Stimulated activated CD4-positive, alpha-beta T cell treated with anti-CD3 and anti-CD28 coated beads, Interleukin-1b, Interleukin-23, amount 100 ng/mL, for 1 hour (primary cell): ENCODE measurements at places on chromosomes 7 and 10.

DNA sequence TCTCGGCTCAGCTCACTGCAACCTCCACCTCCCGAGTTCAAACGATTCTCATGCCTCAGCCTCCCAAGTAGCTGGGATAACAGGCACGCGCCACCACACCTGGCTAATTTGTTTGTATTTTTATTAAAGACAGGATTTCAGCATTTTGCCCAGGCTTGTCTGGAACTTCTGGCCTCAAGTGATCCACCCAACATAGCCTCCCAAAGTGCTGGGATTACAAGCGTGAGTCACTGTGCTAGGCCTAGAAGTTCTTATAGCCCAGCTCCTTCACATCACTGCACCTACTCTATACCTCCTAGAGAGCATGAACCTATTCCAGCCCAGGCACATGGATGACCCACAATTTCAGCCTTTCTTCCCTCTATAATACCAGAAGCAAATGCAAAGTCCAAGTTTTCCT lies 1.3 kb upstream of the BLOC1S2 start:
- DNase-seq: no peak

DNA sequence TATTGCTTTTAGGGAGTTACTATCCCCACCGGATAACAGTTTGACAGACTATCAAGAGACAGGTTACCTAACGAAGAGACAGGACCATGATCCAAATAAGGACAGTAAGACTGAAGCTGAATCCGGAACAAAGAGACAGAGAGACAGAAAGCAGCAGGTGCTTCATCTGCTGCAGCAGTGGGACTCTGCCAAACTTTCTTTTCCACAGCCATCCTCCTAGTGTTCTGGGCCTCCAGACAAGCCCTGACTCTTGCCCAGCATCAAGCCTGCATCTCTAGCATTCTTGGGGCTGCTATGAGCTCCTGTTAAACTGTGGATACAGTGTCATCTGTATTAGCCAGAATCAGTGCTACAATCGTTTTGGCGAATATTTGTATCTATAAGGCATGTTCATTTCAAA lies 761.7 kb downstream of the GRID1 start:
- no peak for DNase-seq

DNA sequence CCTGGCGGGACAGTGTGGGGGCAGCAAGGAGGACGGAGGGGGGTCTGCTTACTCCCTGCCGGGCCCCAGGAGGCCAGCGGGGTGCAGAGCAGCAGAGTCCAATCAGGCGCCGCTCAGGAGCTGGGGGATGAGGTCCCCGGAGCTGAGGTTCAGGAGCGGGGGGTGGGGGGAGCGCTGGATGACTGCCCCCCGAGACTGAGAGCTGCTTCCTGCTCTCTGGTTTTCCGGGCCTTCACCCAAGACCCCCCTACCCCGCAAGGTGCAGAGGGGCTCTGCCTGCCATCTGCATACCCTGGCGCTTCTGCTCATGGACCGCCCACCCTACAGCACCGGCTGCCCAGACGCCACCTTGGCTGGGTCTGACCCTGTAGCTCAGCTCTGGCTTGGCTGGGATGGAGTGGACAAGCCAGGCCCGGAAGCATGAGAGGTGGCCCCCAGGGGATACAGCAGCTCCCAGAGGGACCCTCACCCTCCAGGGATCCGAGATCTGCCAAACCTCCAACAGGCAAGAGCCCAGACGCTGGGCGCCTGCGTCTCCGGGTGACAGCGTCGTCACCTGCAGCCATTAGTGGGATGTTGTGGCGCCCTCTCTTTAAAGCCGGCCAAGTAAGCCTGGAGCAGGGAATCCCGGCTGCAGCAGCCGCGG lies 930 bp downstream of the KNDC1 start:
- DNase-seq: no peak

GRCh38 chr10:113959383-113959760 lies 84.3 kb upstream of the ADRB1 start:
- no peak for DNase-seq

- DNase-seq: no peak
Measured at GRCh38 chr7:102834999-102835398, 77.8 kb upstream of the LRRC17 start.

- no peak for DNase-seq
Measured at GRCh38 chr10:52674474-52674873, 98.1 kb downstream of the MBL2 start.

DNA sequence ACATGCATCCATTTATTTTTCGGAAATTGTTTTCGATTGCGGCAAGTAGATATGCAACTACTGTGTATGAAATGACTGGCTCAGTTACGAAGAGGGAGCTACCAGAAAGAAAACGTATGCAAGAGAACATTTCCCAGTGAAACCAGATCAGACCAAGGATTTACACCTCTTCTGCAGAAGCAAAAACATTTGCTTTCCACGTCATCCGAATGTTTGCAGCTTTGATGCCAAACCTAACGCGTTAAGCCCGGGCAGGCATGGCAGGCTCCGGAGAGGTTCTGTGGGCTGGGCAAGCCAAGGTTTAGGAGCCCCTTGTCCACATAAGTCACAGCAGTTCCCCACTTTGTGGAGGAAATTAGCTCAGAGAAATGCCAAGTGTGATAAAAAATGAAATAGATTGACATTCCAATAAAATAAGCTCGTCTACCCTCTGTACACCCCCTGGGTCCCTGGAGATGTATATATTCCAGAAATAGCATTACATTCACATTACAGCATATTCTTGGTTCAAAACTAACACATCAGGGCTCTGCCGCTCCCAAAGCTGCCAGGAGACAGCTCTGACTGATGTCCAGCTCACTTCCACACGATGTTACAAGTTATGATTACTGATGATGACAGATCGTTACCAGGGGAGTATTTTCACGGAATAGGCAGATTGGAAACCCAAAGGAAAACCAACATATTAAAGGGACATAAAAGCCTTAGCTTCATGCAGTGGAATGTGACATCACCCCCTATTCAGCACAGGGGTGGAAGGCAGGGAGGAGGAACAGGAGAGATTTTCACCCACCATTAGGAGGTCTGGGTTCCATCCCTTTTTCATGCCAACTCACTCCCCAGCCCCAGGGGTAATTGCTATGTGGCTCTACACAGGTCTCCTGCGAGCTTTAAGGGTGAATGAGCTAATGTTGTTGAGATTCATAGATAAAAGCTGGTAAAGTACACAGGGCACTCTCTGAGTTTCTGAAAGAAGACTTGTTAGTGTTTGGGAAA lies 81.5 kb downstream of the LYZL1 start:
- no peak for DNase-seq

- no peak for DNase-seq
Measured at GRCh38 chr7:157666530-157667040, 329.8 kb downstream of the DNAJB6 start.

GRCh38 chr10:110841767-110842267 lies 29.9 kb upstream of the PDCD4 start:
- no peak for DNase-seq

DNA sequence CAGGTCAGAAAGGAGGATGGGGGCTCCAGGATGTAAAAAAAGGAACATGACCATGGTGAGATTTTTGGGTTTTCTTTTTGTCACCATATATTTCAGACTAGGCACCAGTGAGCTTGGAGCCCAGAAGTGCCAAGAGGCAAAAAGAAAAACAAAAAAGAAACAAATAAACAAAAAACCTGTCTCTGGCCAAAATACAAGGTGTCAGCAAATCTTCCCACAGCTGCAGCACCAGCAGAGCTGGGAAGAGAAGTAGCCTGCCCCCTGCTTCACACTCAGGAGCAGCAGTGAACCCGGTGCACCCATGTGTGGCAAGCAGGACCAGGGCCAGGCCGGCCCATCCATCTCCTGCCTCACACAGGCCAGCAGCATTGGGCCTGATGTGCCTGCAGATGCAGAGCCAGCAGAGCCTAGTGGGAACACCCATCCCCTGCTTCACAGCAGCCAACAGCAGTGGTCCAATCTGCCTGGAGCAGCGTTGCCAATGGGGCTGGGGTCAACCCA lies 34.7 kb upstream of the C10orf71 start:
- DNase-seq: no peak

DNA sequence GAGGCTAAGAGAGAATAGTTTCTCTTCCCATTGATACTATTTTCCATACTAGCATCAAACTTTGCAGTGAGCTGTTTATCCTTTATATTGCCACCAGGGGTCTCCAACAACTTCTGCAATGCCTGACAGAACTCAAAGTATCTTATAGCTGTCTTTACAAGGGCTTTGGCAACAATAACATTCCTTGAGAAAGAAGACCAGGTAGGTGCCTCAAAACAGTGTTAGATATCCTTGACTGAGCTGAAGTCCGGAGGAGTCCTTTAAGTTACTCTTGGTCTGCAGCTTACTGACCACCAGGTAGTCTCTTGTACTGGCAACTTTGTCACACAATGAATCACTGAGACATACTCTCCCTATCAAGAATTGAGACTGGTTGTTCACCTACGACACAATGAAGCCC lies 30.0 kb upstream of the TES start:
- no peak for DNase-seq

GRCh38 chr7:157769526-157770215 lies 432.9 kb downstream of the DNAJB6 start:
- no peak for DNase-seq

- no peak for DNase-seq
Measured at GRCh38 chr7:37144423-37144822, 304.2 kb downstream of the ELMO1 start.

DNA sequence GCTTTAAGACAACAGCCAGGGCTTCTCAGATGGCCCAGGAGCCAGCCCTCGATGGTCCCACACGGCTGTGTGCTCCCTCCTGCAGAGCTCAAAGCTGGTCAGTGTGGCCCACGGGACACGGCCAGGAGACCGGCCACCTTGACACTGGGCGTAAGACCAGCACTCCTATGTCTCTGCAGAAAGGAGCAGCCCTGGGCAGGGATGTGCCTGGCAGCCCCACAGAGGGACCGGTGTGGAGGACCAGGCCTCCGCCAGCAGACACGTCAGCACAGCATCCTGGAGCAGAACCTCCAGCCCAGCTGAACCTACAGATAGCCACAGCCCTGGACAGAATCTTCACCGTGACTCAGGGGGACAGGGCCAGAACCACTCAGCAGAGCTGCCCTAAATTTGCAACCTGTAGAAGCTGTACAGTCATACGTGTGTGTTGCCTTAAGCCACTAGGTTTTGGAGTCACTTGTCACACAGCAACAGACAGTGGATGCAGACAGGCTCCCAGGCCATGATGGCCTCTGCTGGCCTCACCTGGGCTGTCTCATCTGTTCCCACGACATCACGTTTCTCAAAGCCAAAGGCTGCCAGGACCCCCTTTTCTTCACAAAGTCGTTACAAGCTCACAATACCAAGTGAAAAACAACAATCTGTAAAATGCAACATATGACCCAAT lies 132.4 kb downstream of the DIP2C start:
- no peak for DNase-seq

DNA sequence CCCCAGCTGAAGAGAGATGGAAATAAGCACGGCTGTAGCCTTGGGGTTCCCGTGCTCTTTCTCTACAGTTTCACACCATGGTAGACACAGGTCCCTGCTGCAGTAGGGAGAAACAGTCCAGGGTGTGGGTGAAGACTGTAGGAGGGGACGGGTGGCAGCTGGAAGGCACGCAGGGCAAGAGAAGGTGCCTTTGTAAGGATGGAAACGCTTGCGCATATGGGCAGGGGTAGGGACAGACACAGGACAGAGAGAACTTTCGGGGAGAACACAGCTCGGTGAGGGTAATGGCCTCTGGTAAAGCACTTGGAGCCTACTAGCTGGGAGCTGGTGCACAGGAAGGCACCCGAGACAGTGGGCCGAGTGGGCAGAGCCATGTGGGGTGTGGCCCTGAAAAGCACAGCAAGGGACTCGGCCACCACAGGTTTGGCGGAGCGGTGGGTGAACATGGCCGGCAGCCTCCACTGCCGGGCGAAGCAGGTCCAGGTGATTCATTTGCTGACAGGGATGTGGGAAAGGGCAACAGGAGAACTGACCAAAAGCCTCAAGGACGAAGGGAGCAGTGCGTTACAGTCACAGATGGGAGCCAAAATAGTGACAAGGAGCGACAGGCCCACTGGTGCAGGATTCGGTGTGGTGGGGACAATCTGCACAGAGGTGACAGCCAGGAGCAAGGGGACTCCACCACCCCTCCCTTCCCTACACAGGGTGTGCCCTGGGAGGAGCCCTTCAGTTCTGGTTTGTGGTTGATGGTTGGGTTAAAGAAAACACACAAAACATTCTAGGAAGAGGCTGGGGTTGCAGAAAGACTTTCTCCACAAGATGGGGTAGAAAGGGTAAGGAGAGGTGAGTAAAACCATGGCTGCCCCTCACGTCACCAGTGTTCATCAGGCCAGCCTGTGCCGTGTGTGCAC lies 97.1 kb downstream of the VOPP1 start:
- no peak for DNase-seq

DNA sequence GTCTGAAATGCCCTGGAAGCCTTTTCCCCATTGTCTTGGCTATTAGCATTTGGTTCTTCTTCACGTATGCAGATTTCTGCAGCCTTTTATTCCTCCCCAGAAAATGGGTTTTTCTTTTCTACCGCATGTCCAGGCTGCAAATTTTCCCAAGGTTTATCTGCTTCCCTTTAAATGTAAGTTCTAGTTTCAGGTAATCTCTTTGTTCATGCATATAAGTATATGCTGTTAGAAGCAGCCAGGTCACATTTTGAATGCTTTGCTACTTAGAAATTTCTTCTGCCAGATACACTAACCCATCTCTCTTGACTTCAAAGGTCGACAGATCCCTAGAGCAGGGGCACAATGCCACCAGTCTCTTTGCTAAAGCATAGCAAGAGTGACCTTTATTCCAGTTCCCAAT lies 12.3 kb downstream of the THAP5 start:
- no peak for DNase-seq

DNA sequence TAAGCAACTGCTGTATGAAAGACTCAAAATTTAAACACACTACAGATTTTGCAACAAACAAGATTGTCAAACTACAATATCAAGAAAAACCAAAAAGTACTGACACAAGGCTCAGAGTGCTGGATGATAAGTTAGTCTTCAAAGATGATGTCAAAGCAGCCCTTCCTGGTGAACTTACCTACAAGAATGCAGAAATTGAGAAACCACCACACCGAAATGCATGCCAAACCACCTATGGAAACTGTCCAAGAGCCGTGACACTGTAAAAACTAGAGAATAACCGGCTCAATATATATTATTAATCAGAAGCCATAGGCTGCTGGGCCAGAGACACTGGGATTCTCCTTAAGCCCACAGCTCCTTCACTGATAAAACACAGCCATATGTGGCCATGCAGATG lies 25.3 kb downstream of the DENND11 start:
- DNase-seq: no peak

DNA sequence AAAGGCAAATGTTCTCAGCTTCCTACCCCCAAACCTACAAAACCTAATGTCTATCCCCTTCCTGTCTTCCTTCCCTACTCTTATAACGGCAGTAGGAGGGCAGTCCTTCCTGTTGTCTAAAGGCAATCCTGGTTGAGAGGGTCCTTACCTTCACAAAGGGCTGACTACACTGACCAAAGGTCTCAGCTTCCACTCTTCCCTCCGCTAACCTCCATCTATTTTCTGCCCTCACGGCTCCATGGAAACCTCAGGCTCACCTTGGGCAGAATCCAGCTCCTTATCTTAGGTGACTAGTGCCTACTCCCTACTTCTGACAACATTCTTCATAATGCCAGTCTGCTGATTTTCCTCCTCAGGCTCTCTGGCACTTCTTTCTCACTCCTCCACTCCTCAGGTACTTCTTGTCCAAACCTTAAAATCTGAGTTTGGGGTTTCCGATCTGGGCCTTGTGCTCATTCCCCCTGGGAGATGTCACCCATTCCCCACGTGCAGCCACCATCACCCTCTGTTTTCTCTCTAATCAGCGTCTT lies 542 bp downstream of the FBXL13 start:
- DNase-seq: no peak
